ENCODE measurements at places on chromosomes 13 and 19.

DNA sequence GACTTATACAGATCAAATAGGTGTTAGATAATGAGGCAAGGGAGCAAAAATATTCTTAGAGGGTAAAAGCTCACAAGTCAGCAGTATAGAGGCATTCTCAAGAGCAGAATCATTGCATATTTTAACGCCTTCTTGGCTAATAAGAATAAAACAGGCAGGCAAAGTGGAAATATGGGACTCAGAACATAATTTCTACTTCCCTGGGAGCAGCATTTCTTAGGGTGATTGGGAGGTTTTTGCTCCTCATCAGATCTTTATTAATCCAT, 39.6 kb downstream of the LHFPL6 start:
- DNase-seq = no peak

DNA sequence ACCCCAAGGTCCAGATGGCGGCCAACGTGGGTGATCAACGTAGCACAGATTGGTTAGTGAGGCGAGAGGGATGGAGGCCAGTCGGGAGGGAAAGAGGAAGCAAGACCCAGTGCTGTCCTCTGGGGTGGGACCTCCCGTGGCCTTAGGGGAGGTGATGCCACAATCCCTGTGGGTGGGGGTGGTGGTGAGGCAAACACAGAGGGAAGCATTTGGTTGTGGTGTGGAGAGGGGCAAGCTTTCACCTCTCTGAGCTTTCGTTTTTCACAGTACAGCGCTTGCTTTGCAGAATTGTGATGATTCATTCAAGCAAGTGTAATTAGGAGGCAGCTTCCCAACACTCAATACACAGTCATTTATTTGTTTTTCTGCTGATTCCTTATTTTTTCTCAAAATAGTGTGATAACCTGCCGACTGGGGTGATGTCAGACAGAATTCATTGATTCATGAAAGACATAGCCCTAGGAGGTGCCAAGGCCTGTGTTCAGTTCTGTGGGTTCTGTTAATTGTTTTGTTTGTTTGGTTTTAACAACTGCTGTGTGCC, 2.4 kb downstream of the LENG8 start:
- DNase-seq = peak; percentile 87

GRCh38 chr19:4889034-4889815, 13.5 kb downstream of the ARRDC5 start:
- DNase-seq = no peak

DNA sequence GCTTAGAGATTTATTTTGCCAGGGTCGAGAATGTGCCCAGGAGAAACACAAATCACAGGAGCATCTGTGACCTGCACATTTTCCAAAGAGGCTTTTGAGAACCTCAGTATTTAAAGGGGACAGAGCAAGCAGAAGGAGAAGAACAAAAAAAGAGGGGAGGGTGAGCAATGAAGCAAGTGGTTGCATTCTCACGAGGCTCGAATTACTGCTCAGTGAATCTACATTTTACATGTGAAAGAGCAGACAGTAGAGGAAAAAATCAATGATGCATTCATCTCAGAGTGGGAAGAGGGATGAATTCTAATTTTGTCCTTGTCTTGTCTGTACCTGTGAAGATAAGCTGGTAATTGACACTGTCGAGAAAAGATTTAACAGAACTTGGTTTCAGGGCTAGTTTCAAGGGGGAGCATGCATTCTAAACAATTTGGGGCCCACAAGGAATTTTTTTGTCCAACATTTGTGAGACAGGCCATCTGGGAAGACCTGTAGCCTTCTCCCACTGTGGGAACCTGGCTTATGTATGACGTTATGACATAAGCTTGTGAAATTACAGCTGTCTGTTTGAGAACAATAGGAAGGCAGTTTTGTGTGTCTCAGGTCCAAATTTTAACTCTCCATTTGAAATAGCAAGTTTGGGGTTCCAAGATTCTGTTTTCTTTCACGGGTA, 855.1 kb downstream of the SLITRK5 start:
- no peak for DNase-seq

DNA sequence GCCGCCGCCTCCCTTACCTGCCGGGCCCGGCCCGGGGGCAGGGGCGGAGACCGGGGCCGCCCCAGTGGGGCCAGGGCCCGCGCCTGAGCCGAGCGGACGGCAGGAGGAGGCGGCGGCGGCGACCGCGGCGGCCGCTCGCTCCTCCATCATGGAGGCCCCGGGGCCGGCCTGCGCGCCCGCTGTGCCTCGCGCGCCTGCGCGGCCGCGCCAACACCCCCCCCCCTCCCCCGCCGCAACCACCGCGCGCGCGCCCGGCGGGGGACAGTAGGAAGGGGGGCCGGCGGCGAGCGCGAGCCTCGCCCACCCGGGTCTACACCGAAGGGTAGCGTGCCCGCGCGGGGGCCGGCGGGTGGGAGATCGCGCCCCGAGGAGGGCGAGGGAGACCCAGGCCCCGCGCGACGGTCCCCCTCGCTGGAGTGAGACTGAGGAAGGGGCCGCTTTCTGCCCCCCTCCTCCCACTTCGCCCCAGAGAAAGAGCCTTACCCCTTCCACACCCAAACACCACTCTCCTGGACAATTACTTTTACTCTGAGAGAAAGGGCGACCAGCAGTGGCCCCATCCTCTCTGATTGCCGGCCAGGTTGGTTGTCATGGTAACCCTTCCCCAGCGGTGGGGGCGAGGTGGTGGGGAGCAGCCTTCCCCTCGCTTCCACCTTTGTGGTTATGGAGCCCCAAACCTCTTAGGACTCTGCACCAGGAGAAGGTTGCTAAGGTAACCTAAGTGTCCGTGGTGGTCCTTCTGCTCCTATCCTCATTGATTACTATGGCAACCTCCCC, at the start of gene STRN4:
Gene STRN4 (minus strand): TSS at position 170 of the 777 bp plus-strand sequence. CDS start 20 bp downstream, at position 150.
- no peak for DNase-seq

GRCh38 chr19:57141699-57142098, 3.3 kb downstream of the ZIM3 start:
- DNase-seq = no peak

GRCh38 chr13:65965501-65965900, 1264.6 kb downstream of the PCDH9 start:
- DNase-seq = no peak

DNA sequence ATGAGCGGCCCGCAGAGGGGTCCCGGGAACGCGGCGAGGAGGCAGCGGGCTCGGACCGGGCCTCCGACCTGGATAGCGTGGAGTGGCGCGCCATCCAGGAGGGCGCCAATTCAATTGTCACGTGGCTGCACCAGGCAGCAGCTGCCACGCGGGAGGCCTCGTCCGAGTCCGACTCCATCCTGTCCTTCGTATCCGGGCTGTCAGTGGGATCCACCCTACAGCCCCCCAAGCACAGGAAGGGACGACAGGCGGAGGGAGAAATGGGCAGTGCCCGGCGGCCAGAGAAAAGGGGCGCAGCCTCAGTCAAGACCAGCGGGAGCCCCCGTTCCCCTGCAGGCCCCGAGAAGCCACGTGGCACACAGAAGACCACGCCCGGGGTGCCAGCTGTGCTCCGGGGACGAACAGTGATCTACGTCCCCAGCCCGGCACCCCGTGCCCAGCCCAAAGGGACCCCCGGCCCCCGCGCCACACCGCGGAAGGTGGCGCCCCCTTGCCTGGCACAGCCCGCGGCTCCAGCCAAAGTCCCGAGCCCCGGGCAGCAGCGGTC, 10.7 kb downstream of the C19orf25 start:
- no peak for DNase-seq

GRCh38 chr19:40466985-40467734, at the start of gene SPTBN4:
TSS of gene SPTBN4 (plus strand) at chr19:40467001. CDS start at chr19:40472622, 5,621 bp downstream.
- DNase-seq = no peak

- DNase-seq = no peak
These were observed 482.0 kb downstream of the PCDH20 start for GRCh38 chr13:60933638-60934037.

GRCh38 chr13:74444161-74444571, 310.0 kb upstream of the KLF12 start:
- DNase-seq = no peak

DNA sequence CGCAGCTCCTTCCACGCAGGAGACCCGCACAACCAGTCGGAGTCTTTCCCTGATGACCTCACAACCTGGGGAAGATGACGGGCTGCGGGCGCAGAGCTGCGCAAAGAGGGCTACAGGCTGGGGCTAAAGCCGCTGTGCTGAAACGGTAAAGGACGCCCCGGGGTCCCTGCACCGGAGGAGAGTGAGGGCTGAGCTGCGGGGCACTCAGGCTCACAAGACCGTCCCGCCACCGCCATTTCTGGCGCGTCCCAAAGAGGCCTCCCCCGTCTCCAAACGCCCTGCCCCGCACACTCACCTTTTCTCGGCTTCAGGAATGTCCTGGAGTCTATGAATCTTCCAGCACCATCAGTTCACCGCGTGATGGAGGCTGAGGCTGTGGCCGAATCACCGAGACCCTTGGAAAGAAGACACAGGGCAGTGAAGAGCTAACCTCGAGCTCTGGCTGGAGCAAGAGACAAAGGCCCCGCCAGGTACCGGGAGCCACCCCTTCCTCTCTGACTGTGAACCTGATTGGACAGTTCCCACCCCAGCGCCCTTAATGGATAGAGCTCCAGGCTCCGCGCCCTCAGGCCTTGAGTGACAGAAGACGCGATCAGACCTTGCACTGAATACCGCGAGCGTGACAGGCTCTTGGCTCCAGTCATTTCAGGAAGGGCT, 41.8 kb upstream of the ZNF429 start:
- DNase-seq = no peak

DNA sequence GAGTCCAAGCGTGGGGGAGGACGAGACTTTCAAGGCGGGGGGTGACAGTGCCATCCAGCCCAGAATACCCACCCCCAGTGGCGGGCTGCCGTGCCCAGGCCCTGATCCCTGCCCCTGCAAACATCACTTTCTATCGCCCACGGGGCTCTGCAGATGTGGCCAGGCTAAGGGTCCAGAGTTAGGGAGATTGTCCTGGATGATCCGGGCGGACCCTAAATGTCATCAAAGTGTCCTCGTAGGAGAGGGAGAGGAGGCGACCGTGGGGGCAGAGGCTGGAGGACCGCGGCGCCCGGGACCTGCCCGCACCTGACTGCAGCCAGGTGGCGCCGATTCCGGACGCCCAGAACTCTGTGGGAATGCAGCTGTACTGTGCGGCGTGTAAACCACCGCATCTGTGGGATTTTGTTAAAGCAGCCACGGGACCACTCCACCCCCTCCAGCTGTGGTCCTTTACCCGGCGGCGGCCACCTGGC, 32.4 kb downstream of the GJA3 start:
- DNase-seq = no peak

GRCh38 chr13:35817642-35818607, 313.3 kb downstream of the DCLK1 start:
- no peak for DNase-seq

DNA sequence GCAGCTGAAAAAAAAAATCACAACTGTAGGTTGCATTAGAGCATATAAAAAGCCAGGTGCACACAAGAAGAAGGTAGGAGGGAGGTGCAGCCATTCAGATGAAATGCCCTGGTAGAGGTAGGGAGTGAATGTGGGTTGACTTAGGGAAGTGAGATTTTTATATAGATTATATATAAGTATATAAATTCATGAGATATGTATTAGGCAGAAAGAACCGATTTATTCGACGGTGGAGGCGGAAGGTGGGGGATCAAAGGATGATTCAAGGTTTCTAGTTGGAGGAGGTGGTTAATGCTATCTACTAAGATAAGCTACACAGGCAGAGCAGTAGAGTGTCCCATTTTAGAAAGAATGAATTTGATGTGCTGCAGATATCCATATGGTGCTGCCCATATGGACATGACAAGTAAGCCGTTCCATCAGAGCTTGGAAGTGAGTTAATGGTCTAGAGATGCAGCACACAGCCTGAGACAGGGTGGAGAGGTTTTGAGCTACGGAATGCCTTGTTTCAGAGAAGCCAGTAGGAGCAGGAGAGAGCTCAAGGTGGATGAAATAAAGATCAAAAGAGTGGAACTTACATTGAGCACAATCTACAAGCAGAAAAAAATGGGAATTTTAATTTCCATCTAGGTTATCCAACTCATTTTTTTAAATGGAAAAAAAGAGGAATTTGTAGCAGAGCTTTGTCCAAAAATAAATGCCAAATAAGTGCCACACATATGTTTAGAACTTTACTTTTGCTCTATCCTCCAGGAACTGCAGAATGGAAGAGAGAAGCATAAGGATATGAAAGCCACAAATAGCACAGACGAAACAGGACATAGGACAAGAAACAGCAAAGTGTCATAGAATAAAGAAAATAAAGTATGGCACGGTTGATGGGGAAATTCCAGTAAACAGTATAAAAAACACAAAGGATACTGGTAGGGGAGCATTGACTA, 177.3 kb downstream of the PCDH9 start:
- DNase-seq = no peak

GRCh38 chr19:16754207-16754806, 34.7 kb downstream of the NWD1 start:
- DNase-seq = no peak

DNA sequence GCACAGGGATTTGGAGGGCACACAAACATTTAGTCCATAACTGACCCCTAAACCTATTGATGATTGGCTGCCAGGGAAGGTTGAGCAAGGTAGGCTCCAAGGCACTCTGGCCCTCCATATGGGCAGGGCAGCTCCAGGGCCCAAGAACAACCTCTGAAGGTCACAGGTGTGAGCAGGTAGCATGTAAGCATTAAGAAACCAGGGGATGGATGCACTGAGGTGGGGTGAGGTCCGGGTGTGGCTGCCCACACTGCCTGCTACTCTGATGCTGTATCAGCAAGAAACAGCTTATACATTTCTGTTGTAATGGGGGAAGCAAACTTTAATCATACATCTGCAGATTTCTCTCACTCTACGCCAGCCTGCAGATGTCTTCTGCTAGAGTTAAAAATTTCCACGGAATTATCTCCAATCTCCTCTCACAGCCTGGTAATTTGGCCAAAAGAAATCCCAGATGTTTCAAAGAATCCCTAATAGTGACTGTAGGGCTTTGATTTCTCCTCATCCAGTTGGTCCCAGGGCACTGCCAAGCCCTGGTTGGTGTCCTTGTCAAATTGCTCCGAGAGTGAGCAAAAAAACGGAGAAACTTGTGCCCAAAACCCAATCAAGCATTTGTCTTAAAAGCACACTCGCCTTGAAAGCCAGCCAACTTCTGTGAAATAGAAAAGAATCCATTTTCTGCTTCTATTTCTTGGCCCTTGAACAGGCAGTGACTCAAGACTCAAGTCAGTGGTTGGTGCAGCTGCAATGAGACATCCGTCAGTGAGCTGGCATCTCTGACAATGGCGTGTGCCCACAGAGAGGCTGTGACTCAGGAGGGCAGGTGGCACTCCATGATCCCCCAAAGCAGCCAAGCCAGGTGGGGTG, 72.5 kb upstream of the MRI1 start:
- DNase-seq = peak; percentile 33

GRCh38 chr19:7849631-7849999, 19.6 kb downstream of the EVI5L start:
- DNase-seq = no peak

GRCh38 chr13:50708461-50708860, 135.0 kb downstream of the DLEU7 start:
- DNase-seq = no peak

GRCh38 chr13:68440874-68441273, 1210.7 kb upstream of the PCDH9 start:
- DNase-seq = no peak

GRCh38 chr13:85170372-85170771, 628.8 kb downstream of the SLITRK6 start:
- DNase-seq = no peak

DNA sequence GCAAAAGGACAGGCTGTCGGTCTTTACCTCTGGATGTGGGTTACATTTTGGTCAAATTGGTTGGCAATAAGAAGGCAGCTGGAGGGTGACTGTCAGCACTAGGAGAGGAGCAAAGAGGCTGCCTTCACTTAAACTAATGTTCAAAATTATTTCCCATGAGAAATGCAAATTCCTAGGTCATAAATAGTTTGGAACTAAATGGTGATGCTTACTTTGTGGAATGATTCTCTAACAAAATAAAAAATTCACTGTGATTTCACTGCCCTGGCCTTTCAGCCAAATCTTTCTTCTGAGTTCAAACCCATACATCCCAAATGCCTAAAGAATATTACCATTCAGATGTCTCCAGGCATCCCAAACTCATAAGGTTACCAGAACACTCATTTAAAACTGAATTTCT, 25.0 kb upstream of the OXGR1 start:
- no peak for DNase-seq

Measured in Caki2 (cell line).